Stimulated activated naive CD8-positive, alpha-beta T cell treated with anti-CD3 and anti-CD28 coated beads, Interleukin-15, amount 100 ng/mL, for 72 hours (primary cell): ENCODE measurements at places on chromosomes 1 and 21.

- DNase-seq = no peak
These were observed 11.2 kb downstream of the TRIM62 start for GRCh38 chr1:33170351-33171274.

DNA sequence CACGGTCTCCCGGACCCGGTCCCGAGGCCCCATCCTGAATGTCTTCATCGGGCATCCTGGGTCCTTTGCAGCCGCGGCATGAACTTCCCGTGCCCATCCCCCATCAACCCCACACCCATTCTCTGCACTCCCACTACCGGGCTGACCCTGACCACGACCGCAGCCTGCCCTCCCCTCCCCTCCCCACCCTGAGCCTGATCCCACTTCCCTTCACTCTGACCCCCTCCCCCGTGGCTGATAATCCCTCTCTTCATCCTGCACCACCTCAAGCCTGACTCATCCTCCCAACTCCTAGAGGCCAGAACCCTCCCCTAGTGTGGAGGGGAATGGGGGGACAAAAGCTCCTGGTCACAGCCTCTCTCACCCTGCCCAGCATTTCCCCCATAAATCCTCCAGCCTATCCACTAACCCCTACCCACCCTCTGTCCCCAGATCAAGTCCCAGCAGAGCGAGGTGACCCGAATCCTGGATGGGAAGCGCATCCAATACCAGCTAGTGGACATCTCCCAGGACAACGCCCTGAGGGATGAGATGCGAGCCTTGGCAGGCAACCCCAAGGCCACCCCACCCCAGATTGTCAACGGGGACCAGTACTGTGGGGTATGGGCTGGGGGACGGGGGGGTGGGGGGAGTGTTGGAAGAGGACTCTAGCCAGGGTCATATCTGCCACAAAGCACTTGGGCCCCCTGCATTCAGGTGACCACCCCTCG, 602 bp downstream of the SH3BGRL3 start:
- no peak for DNase-seq

GRCh38 chr1:185735701-185736064, 1.5 kb downstream of the HMCN1 start:
- no peak for DNase-seq

GRCh38 chr21:44314561-44314960, 14.7 kb downstream of the PFKL start:
- no peak for DNase-seq

DNA sequence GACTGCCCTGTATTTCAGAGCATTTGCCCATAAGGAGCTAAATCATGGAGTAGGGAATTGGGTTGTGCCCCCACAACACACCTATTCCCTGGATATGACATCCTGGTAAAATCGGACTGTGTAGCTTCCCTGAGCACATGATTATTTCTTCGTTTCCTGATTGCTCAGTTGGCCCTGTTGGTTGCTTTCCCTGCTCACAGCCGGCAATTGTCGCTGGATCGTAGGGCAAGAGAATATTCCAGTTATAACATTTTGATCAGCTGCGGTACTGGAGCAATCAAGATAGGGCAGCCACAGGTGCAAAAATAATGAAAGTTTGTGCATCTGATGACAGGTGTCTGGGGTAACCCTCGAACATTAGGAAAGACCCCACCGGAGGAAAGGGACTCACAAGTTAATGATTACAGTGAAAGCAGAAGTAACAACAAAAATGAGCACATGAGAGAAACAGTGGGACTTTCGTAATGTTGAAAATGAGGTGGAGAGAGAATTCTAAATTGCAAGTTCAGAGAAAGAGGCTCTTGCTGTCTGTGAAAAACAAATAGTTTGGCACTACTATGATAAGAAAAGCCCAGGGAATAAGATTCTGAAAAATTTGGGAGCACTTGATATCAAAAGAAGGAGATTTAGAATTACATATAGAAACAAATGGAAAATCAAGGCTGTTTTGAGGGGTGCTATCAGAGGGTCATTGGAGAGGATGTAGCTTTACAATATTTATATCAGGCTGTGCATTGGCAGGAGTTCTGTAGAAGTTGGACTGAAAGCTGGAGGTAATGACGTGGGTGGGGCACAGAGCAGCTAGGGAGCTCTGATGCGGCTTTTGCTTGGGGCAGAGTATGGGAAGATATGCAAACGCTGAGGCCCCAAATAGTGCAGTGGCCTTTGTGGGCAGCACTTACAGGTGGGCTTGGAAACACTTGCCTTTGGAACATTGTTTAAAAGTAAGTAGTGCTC, at the start of gene MAB21L3:
Gene MAB21L3, plus strand, starts transcription at position 833 of the 957 bp plus-strand sequence. CDS start 1,217 bp downstream, outside the sequence.
- DNase-seq = no peak

GRCh38 chr1:32351399-32352238, 10.7 kb downstream of the FAM229A start:
- DNase-seq = peak; percentile 92

GRCh38 chr1:89351597-89352311, 12.1 kb upstream of the GBP6 start:
- no peak for DNase-seq
